Liver (tissue), 10 donors: ENCODE measurements at places on chromosomes 5 and 9. TPM values are rescaled to one million over a fixed set of nuclear protein-coding genes. Genes with fewer than 3 reads are reported as not detected.

GRCh38 chr5:9642621-9643020, 12.5 kb upstream of the TAS2R1 start:
- DNase-seq, result no peak

The FOXD4L3 gene
- polyA plus RNA-seq, result not detected

The PTPN3 gene
- polyA plus RNA-seq, result 26.8 TPM

DNA sequence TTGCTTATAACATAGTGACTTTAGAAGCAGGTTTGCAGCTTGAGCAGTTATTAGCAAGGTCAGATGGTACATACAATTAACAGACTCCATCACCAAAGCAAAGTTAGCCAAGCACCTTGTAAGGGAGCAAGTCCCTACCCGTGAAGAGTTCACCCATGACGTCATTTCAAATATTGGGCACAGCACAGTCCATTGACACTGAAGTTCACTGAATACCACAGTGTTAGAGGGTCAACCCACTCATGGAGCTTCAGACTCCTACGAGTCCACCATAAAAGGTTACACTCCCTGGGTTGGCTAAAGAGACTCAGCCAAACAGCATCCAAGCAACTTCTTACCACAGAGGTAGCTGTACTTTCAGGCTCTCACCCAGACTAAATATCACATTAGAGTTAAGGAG, 77.5 kb downstream of the GALNT10 start:
- no peak for DNase-seq

The SLC25A2 gene
- polyA plus RNA-seq, result not detected

The PKD2L2 gene
- not detected for polyA plus RNA-seq
